Activated naive CD4-positive, alpha-beta T cell treated with anti-CD3 and anti-CD28 coated beads, Interleukin-2, amount 50 U/mL, for 72 hours (primary cell): ENCODE measurements at places on chromosomes 3 and 15.

GRCh38 chr15:77837649-77838025 lies 204.9 kb upstream of the LINGO1 start:
- no peak for DNase-seq

DNA sequence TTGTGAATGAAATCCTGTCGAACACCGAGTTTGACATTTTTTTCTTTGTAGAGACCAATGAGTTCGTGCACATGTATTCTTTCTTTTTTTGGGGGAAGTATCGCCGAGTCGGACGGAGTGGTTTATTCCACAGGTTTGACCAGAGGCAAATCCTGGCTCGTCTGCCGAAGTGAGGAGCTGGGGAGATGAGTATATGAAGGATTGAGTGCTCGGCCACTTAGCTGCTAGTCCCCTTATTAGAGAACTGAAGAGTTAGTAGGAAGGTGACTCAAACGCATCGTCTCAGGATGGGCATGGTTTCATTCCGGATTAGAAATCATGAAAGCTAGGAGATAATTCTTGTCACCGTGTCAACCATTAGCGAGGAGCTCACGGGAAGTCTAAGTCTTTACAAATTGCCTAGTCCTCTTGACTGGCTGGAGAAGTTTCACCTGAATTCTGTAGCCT lies 154.7 kb upstream of the GOLIM4 start:
- no peak for DNase-seq

- no peak for DNase-seq
Measured at GRCh38 chr3:17047162-17047561, 162.4 kb downstream of the PLCL2 start.

DNA sequence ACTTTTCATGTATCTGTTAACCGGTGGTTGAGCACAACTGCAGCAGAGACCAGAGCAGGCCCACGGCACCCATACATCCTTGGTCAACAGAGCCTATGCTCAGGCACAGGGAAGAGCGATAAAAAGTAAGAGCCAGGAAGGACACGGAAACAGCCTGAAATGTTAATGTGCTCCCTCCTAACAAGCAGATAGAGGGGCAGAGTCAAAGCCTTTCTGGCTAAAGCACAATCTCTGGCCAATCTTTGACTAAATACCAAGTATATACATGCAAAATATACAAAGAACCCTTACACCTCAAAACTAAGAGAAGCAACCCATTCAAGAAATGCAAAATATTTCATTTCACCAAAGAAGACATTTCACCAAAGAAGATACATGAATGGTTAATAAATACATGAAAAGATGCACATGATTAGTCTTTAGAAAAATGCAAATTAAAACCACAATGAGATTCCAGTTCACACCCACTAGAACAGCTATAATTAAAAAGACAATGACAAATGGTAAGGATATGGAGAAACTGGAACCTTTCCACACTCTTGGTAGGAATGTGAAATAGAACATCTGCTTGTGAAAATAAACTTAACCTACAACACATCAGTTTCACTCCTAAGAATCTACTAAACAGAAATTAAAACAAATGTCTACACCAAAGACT lies 88.0 kb downstream of the OSBPL10 start:
- DNase-seq = no peak

- no peak for DNase-seq
Measured at GRCh38 chr3:77620009-77620408, 580.1 kb downstream of the ROBO2 start.

GRCh38 chr3:16486201-16486600 lies 27.3 kb downstream of the RFTN1 start:
- DNase-seq = no peak

DNA sequence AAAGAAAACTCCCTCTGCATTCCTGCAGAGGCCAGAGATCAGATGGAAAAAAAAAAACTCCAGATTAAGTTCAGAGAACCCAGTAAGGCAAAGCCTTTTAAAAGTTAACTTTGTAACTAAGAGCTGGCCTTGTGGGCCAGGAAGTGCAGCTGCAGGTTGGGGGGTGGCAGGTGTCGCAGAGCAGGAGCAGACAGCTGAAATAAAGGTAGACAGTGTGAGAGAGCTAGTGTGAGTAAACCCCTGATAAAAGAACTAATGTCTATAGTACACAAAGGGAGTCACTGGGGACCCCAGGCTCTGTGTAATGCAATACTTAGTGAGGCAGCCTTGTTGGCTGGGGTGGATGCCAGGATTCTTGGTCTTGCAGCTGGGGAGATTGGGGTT lies 42.1 kb downstream of the PPCDC start:
- no peak for DNase-seq

DNA sequence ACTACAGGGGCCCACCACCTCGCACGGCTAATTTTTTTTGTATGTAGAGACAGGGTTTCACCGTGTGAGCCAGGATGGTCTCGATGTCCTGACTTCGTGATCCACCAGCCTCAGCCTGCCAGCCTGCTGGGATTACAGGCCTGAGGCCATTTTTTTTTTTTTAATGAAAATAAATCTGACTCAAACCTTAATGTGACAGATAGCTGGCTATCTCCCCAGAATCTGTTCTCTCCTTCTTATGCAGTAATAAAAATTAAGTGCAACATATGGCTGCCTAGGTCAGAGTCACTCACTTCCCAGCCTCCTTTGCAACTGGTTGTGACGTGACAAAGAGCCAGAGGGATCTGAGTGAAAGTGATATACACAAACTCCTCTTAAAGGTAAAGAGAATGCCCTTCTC lies 53.0 kb downstream of the ZNF148 start:
- no peak for DNase-seq

GRCh38 chr15:50055750-50056157 lies 63.3 kb downstream of the ATP8B4 start:
- no peak for DNase-seq
